ENCODE measurements at places on chromosomes 1 and 21.

DNA sequence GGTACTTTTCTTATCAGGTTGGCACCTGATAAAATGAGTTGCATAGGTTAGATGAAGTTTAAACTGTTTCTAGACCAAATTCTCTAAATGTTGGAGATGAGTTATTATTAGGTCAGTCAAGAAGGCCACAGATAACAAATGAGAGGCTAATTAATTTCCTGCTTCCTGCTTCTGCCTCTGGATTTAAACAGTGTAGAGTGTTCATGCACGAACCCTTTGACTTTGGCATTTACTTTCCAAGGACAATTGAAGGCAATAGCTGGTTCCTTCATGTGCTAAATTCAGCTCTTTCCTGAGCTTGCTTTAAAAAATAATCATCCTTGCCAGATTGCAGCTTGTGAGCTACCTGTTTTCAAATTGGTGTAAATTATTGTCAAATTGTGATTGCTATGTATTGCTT is 80.6 kb downstream of the RASAL2 start:
- no peak for DNase-seq

DNA sequence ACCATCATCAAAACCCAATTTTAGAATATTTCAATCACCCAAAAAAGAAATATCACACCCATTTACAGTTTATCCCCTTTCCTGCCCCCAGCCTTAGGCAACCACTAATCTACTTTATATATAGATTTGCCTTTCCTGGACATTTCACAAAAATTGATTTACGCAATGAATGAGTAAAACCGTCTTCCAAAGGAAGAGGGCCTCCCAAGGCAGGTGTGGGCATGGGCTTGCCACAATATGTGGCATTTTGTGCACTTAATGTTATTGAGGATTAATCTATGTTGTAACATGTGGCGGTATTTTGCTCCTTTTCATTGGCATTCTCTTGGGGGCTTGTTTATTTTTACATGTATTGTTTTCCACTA is 11.8 kb upstream of the BMP8B start:
- DNase-seq, result no peak

DNA sequence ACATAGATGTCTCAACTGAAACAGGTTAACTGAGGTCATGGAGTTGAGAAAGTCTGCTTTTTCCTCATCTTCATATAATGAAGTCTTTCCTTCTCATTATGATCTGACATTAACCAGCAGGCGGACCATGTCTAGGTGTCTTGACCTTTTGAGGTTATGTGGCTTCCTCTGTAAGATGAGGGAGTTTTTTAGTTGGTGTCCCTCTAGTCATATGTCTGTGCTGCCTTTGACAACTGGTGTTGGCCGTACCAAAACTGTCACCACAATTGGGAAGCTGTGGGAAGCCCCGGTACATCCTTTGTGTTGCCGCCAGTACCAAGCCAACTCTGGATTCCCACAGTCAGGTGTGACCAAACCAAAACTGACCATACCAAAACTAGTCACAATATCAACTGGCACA is 105.1 kb downstream of the PBX1 start:
- no peak for DNase-seq

DNA sequence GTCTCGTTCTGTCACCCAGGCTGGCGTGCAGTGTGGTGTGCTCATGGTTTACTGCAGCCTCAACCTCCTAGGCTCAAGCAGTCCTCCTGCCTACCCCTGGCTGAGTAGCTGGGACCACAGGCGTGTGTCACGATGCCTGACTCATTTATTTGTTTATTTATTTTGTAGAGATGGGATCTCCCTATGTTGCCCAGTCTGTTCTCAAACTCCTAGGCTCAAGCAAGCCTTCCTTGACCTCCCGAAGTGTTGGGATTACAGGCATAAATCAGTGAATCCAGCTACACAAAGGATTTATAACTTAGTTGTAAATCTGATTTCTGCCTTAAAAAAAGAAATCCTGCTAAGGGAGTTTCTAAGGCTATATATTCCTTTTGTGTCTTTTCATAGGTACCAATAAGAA is 30.5 kb upstream of the ZNF496 start:
- DNase-seq, result no peak

- no peak for DNase-seq
Observed at GRCh38 chr1:83029916-83030315, 969.0 kb downstream of the TTLL7 start.

GRCh38 chr21:28547766-28548165 is 444.9 kb downstream of the LTN1 start:
- no peak for DNase-seq

DNA sequence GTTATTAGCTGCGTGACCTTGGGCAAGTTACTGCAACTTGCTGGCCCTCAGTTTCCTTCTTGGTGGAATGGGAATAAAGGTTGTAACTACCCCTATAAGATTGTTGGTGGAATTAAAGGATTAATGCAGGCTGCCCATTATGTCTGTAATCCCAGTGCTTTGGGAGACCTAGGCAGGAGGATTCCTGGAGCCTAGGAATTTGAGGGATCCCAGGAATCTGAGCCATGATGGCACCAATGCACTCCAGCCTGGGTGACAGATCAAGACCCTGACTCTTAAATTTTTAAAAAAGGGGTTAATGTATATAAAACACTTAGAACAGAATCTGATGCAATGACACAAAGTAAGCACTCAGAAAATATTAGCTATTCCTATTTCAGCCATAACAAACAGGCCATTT is 67.3 kb downstream of the PTGER3 start:
- no peak for DNase-seq

DNA sequence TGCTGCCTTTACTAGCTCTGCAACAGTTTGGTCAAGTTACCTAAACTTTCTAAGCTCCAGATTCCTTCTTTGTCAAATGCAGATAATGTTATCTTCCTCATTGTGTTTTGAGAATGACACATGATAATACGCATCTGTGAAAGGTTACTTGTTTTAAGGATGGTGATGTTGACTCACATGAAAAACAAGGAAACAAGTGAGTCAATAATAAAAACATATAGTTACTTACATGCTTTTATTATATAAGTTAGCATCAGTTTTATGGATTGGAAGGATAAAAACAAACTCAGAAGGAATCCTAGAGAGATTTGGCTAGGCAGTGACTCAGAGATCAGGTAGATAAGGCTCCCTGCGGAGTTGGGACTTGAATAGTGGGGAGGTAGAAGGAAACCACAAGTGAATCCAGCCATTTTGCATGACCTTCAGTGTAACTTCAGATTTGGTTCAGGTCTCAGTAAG is 144.6 kb downstream of the LMO4 start:
- DNase-seq, result no peak

GRCh38 chr1:110375490-110375889 is 15.3 kb downstream of the SLC16A4 start:
- DNase-seq, result no peak

DNA sequence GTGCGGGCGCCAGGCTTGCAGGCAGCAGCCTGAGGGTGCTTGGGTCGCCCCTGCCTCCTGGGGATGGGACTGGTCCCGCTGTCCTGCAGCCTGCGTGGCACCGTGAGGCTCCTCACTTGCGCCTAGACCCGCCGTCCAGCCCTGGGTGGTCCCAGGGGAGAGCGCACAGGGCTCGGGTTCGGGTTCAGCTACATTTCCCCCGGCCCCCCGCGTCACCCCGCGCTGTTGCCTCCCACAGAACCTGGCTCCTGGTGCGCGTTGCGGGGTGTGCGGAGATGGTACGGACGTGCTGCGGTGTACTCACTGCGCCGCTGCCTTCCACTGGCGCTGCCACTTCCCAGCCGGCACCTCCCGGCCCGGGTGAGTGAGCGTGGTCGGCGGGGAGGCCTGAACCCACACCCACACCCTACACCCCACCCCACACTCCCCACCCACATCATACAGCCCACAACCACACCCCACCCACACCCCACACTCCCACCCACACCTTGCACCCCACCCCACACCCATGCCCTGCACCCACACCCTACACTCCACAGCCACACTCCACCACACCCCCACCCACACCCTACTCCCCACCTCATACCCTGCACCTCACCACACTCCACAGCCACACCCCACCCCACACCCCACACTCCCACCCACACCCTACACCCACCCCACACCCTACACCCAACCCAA is 6.2 kb upstream of the PFKL start:
- DNase-seq, result peak; percentile 36

GRCh38 chr1:218669431-218669830 is 324.3 kb downstream of the TGFB2 start:
- DNase-seq, result no peak
